ENCODE measurements at places on chromosomes 4 and X.

DNA sequence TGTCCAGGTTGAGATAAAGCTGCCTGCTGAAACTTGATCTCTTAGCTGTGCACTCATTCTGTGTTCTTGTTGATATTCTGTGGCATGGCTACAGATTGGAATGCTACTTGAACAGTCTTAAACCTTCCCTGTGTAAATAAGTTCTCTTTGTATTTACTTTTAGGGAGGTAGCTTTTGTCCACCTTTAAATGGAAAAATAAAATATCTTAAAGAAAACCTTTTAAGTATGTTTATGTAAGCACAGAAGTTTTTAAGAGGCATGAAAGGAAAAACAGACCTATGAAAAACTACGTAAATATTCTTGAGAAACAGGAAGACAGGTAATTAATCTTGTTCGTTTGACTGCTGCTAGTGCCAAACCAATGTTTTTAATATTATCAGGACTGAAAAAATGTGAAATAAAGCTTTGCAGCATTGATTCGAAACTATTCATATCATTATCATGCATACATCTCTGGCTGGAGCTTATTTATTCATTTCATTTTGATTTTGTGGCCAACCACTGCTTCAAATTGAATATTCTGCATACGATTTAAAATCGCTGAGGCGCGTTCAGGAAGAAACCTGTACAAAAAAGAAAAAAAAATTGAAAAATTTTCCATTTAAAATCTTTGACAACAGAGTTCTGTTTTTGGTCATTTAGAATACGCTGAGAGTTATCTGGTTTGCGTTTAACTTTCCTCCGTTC, 17.8 kb downstream of the HSD17B13 start:
- DNase-seq = no peak

DNA sequence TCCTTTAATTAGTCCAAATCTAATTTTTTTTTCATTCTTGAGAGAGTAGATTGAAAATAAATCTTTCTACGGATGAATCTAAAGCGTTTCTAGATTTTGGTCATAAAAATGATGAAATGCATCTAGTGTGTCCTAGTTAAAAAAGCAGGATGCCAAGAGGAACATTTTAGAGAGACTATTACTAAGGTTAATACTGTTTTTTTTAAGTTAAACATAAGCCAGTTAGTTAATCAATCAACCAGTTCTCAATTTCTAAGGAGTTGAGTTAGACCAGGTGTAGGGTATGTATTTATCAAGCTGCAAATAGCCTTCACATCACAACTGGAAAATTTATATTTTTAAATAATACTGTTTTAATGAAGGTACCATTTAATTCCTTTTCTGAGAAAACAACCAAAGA, 679.5 kb upstream of the IGFBP7 start:
- no peak for DNase-seq

GRCh38 chr4:158201322-158201721, 9.0 kb upstream of the TMEM144 start:
- DNase-seq = no peak

- DNase-seq = no peak
These were observed 1282.3 kb upstream of the TENM3 start for GRCh38 chr4:180960743-180961401.

GRCh38 chr4:61772126-61772525, 572.0 kb downstream of the ADGRL3 start:
- DNase-seq = no peak

GRCh38 chr4:175071123-175071522, 153.0 kb downstream of the ADAM29 start:
- no peak for DNase-seq
